NCI-H2081 treated with DMSO at 0.1 percent for 48 hours (cell line): ENCODE measurements at places on chromosomes 1 and 21.

GRCh38 chr1:39822146-39822545 lies 33.5 kb upstream of the BMP8B start:
- no peak for DNase-seq

DNA sequence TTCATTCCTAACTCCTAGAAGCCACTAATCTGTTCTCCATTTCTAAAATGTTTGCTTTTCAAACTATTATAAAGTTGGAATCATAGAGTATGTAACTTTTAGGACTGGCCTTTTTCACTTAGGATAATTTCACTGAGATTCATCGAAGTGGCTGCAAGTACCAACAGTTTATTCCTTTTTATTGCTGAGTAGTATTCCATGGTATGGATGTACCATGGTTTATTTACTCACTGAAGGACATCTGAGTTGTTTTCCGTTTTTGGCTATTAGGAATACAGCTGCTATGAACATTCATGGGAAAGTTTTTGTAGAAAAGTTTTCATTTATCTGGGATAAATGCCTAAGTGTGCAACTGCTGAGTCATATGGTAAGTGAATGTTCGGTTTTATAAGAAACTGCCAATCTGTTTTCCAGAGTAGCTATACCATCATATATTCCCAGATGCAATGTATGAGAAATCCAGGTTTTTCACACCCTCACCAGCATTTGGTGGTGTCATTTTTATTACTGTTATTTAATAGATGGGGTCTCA lies 66.3 kb downstream of the SLC27A3 start:
- DNase-seq = no peak

GRCh38 chr1:147209825-147210821 lies 15.0 kb downstream of the FMO5 start:
- no peak for DNase-seq

GRCh38 chr1:150511551-150511950 lies 3.6 kb downstream of the ECM1 start:
- peak; percentile 81 for DNase-seq

DNA sequence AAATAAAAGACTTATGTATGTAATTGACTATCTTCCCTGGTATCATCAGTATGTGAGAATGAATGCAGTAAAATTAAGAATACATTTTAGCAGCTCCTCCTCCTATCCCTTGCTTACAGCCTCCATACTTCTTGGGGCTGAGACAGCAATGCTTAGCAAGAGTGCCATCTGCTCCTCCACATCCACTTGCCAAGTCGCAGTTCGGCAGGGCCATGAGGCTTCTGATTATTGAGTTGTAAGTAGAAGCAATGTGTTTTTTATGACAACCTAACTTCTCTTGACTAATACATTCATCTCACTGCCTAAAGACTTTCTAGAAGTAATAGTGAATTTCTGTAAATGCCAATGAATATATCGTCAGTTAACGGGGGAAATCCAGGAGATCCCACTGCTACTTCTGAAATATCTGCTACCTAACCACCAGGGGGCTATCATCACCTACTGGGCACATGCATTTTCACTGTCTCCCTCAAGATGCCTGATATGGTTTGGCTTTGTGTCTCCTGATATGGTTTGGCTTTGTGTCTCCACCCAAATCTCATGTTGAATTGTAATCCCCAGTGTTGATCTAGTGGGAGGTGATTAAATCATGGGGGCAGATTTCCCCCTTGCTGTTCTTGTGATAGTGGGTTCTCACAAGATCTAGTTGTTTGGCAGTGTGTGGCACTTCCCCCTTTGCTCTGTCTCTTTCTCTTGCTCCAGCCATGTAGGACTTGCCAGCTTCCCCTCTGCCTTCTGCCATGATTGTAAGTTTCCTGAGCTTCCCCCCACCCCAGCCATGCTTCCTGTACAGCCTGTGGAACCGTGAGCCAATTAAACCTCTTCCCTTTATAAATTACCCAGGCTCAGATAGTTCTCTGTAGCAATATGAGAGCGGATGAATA lies 59.6 kb downstream of the EXTL2 start:
- no peak for DNase-seq
